NCI-H2081 treated with DMSO at 0.1 percent for 48 hours (cell line): ENCODE measurements at places on chromosomes 16 and 17.

DNA sequence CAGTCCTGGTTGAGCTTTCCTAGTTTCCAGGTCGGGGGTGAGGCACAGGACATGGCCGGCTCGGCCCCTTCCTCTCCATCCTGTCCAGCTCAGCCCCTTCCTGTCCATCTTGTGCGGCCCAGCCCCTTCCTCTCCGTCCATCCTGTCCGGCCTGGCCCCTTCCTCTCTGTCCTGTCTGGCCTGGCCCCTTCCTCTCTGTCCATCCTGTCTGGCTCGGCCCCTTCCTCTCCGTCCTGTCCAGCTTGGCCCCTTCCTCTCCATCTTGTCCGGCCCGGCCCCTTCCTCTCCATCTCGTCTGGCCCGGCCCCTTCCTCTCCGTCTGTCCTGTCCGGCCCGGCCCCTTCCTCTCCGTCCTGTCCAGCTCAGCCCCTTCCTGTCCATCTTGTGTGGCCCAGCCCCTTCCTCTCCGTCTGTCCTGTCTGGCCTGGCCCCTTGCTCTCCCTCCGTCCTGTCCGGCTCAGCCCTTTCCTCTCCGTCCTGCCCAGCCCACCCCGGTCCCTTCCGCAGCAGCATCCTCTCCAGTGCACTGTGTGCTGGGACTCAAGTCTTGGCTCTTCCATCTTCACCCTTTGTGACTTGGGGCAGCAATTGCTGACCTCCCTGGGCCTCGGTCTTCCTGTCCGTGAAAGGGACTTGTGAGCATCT, 5.5 kb upstream of the ZNF750 start:
- DNase-seq: no peak

- DNase-seq: no peak
Observed at GRCh38 chr17:7557147-7557764, 1.3 kb upstream of the TNFSF13 start.

DNA sequence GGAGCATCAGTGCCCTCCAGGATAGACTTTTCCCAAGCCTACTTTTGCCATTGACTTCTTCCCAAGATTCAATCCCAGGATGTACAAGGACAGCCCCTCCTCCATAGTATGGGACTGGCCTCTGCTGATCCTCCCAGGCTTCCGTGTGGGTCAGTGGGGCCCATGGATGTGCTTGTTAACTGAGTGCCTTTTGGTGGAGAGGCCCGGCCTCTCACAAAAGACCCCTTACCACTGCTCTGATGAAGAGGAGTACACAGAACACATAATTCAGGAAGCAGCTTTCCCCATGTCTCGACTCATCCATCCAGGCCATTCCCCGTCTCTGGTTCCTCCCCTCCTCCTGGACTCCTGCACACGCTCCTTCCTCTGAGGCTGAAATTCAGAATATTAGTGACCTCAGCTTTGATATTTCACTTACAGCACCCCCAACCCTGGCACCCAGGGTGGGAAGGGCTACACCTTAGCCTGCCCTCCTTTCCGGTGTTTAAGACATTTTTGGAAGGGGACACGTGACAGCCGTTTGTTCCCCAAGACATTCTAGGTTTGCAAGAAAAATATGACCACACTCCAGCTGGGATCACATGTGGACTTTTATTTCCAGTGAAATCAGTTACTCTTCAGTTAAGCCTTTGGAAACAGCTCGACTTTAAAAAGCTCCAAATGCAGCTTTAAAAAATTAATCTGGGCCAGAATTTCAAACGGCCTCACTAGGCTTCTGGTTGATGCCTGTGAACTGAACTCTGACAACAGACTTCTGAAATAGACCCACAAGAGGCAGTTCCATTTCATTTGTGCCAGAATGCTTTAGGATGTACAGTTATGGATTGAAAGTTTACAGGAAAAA, 9.7 kb upstream of the CYLD start:
- no peak for DNase-seq

GRCh38 chr17:4594931-4595684, 10.8 kb downstream of the SMTNL2 start:
- no peak for DNase-seq

GRCh38 chr17:52837492-52837891, 679.0 kb upstream of the CA10 start:
- no peak for DNase-seq
